Stimulated activated CD4-positive, alpha-beta T cell treated with anti-CD3 and anti-CD28 coated beads, Interleukin-15, amount 100 ng/mL, for 1 hour (primary cell): ENCODE measurements at places on chromosomes 5 and 9.

GRCh38 chr9:111037708-111038330 is 451 bp downstream of the LPAR1 start:
- no peak for DNase-seq

GRCh38 chr5:179805529-179806249 is 977 bp downstream of the MGAT4B start:
- no peak for DNase-seq

DNA sequence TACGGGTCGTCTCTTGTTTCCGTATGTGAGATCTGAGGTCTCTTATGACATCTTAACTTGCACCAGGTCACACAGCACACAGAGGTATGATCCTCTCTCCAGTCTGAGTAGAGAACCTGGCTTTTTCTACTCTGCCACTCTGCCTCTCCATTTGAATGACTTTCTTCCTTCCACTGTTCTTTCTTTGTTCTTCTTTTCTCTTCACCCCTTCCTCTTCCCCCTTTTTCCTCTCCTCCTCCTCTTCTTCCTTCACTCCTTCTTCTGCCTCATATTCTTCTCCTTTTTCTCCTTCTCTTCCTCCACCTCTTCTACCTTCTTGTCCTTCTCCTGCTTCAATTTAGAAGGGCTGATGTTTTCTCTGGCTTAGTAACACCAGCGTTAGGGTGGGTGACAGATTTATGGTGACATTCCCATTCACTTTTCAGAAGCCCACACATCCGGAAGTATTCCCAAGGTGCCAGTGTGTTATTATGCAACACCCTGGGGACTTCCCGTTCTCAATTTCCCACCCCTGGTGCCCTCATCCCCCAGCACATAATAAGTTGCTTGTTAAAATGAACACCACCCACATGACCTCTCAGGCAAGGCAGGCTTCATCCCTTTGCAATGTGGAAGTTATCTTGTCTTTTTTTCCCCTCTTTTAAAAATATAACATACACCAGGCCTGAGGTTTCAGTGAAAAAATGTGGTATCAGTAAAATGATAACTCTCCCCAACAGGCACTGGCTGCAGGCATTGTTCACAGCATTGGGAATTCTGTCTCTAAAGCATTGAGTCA is 122.0 kb downstream of the PAPPA start:
- no peak for DNase-seq

- DNase-seq, result no peak
Observed at GRCh38 chr5:142974409-142974808, 204.2 kb downstream of the ARHGAP26 start.

- DNase-seq, result no peak
Observed at GRCh38 chr5:6355294-6355693, 23.1 kb downstream of the MED10 start.

DNA sequence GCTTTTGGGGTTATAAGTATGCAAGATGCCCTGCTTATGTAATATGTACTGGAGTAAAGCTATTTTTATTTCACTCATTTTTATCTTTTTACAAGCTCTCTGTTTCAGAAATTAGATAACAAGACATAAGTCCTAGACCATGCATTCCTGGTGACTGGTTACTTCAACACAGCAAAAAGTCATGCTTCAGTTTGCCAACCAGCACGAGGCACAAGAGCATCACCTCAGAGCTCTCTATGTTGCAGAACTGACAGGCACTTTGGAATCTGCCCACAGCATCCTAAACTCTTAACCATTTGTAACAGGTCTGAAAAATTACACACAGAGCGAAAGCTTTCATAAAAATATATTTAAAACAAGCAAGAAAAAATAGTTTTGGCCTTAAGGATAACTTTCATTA is 112.8 kb downstream of the MARCHF11 start:
- DNase-seq, result no peak

- DNase-seq, result no peak
Observed at GRCh38 chr5:151617841-151618710, 26.9 kb upstream of the FAT2 start.

GRCh38 chr5:142873831-142874230 is 103.7 kb downstream of the ARHGAP26 start:
- DNase-seq, result no peak

DNA sequence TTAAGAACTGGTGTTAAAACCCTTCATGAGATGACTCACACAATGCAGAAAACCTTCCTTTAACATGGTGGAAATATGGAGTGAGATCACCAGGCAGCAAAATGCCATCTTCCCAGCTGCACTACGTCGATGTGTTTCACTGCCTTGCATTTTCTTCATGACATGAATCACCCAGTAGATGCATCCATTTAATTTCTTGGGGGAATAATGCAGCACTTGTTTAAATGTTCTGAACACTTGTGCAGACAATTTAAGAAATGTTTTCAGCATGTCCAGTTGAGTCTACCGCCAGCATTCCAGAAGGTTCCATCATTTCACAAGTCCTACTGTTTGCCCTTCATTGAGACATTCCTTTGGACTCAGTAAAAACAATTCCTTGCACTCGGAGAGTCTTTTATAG is 81.6 kb downstream of the ADAMTS16 start:
- DNase-seq, result no peak

GRCh38 chr9:123775289-123776284 is 154.3 kb downstream of the DENND1A start:
- no peak for DNase-seq

- DNase-seq, result no peak
Observed at GRCh38 chr9:75734802-75735201, 155.7 kb upstream of the PCSK5 start.

GRCh38 chr5:17185773-17186172 is 31.7 kb upstream of the BASP1 start:
- no peak for DNase-seq

DNA sequence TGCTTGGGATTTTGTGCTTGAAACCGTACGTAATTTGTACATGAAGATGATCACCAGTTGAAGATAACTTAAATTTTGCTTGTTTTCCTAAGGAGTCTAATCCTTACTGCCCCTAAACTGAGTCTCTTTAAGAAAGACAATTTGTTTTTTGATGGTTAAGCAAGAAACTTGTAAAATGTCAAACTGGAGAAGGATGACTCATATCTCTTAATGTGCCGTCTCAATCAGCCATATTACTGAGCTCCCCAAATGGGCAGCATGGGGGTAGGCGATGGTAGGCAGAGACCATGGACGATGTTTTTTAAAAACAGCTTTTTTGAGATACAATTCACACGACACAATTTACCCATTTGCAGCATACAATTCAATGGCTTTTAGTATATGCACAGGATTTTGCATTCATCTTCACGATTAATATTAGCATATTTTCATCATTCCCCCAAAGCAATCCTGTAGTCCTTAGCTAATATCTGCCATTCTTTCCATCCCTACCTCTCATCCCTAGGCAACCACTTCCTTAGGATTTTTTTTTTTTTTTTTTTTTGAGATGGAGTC is 14.3 kb downstream of the ARHGAP26 start:
- DNase-seq, result no peak

DNA sequence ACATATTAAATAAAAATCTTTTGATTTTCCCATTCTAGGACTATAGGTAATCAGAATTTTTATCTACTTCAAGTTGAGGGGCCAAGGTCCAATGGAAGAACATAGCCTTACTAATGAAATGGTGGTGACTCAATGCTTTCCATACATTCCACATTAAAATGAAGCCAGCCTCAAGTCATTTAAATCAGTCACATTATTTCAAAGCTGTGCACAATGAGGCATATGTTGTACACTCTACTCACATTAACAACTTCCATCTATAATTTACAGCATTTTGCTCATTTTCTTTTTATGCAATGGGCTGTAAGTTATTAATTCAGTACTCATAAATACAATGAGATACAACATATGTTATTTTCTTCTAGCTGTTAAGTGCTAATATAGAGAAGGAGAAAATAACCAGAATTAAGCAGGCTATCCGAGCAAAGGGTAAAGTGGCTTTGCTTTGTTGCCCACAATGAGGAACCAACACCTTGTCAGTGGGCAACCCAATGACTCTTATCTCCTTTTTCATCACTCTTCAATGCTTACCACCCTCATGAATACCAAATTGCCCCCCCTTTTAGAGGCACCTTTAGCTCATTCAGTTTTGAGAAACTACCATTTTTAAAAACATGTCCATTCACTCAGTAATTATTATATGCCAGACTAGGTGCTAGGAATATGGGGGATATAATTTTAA is 52.4 kb downstream of the TTLL11 start:
- DNase-seq, result no peak

DNA sequence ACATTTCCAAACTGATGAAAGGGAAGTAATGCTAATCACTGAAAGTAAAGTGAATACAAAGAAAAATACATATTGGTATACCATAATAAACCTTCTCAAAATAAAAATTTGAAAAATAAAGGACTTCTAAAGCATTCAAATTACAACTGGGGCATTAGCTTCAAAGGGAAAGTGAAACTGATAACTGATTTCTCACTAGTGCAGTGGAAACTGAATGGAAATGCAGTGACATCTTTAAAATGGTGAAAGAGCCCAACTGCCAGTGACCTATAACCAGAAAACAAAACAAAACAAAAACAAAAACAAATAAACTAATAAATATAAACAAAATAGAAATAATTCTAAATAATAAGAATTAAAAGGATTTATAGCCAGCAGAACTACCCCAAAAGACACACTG is 297.5 kb upstream of the GRIN3A start:
- no peak for DNase-seq

- no peak for DNase-seq
Observed at GRCh38 chr5:61623401-61624069, 291.5 kb downstream of the ZSWIM6 start.

GRCh38 chr5:119795768-119796167 is 166.4 kb downstream of the FAM170A start:
- no peak for DNase-seq

DNA sequence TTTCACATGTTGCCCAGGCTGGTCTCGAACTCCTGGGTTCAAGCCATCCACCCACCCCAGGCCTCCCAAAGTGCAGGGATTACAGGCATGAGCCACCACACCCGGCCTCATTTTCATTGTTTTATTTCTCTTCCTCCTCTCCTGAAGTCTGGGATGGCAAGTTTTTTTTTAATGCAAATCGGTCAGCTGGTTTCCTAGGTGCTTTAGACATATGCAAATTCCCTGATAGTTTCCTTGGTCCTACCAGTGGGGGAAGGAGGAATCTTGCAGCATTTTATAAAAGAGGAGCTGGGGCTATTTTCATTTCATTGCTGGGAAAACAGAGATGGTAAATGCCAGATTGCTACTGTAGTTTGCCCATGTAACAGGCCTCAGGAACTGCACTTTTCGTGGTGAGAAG is 179.4 kb downstream of the ACTL7B start:
- no peak for DNase-seq

- DNase-seq, result no peak
Observed at GRCh38 chr9:38732885-38733284, 13.0 kb upstream of the FAM240B start.

DNA sequence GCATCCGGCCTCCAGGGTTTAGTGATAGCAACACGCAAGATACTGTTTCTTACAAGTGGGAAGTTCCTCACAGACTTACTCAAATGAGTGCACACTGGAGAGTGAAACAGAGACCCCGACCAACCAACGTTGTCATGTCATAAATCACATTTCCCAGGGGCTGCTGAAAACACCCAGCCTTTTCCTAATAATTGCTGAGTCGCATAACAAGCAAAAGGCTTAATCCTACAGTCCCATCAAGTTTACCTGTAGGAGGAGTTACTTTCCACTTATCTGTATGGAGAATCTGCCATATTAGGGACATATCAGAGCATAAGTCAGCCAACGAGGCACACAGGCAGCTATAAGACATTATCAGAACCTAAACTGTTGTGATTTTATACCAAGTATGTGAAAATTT is 156.4 kb upstream of the LHFPL2 start:
- DNase-seq, result no peak

DNA sequence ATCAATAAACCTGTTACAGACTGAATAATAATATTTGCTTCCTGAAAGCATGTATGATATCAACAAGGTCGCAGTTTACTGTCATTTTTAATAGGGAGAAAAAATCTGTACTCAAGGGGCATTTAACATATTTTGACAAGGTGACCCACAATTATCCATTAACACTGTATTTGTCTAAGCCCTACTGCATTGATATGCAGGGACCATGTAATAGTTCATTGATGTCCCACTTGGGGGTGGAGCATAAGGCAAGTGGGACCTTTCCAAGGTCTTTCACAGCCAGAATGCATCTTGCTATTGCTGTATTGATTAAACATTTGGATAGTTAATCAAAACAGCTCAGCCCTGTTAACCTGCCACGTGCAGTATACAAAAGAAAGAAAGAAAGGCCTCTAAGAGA is 502.0 kb downstream of the NR2F1-AS1 start:
- DNase-seq, result no peak

GRCh38 chr5:83265318-83265717 is 188.0 kb downstream of the XRCC4 start:
- no peak for DNase-seq

GRCh38 chr9:120109242-120109641 is 470.7 kb downstream of the CDK5RAP2 start:
- DNase-seq, result no peak

DNA sequence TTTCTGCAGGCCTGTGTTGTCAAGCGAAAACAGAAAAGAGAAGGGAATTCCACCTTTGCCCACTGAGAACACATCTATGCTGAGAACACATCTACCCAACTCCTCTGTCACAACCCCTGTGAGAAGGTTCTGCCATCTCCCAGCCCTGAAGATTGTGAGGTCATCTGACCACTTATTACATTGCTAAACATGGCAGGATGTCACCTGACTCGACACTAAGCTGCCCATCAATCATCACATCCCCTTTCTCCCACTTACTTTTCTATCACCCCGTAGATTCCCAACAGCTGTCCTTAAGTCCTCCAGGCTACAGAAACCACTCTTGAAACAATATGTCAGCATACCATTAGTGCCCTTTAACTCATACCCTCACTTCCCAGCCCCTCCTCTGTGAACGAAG is 64.2 kb upstream of the PRSS3 start:
- no peak for DNase-seq

DNA sequence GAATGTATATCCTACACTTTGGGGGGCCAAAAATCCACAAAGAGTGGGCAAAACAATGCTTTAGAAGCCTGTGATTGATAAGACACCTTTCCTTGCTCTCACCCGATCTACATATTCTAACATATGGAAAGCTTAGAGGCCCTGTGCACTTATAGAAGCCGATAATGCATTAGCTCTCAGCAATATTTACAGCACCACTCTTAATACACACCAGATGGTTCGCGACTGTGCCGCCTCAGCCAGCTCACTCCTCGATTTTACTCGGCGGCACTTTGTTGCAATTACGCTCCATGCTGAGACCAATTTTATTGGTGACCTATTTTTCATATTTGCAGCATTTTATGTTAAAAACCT is 18.8 kb downstream of the NR2F1 start:
- DNase-seq, result no peak

DNA sequence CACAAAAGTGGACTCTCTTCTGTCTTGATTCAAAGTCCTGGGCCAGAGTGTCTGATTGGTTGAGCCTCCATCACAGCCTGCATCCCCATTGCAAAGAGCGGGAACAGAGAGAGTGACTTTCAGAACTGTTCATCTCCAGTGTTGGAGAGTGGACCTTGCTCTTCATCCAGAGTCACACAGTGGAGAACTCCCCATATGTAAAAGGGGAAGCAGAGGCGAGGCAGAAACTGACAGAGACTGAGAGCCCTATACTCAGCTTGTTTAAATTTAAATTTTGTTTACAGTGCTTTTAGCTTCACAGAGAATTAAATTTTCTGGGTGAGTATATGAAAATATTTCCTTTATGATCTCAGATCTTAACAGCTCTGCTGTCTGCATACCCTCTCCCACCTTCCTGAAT is 70.0 kb upstream of the SSBP2 start:
- no peak for DNase-seq
